Coronary artery (tissue), 2 donors: ENCODE measurements at places on chromosomes 5 and 9.

DNA sequence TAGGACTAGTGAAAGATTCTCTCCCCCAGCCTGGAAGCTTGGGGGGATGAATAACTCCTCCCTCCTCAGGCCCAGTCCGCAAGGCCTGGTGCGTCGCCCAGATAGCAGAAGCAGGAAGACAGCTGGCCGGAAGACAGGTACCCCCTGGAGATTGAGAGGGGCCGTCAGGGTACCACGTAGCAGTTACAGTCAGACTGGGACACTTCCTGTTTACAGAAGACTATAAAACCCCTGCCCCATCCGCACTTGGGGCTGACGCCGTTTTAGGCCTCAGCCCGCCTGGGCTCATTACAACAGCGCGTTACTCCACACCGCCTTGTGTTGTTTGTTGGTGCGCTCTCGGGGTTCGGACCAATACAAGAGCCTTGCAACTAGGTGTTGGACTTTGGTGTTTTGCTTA, 15.4 kb downstream of the SEMA6A start:
- no peak for DNase-seq

- no peak for DNase-seq
Observed at GRCh38 chr9:137298401-137299202, 3.5 kb downstream of the NRARP start.

DNA sequence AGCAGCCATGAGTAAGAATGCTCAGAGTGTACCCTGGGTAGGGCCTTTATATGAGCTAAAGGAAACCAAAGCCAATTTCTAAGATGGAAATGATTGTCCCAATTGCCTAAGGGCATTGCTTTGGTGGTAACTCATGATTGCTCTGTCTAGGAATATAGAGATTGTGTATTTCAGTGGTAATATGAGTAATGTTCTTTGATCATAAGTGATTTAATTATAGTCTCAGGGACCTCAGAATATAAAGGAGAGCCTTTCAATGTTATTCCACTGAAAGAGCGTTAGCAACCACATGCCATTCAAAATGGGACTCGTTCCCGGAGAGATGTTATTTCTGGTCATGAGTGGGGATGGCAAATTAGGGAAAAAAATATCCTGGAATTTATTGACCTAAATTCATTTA, 340.5 kb downstream of the ARHGEF28 start:
- DNase-seq, result no peak

- no peak for DNase-seq
Observed at GRCh38 chr9:103474156-103474555, 479.0 kb downstream of the CYLC2 start.

- DNase-seq, result no peak
Observed at GRCh38 chr9:33903157-33903780, 86.3 kb downstream of the UBE2R2 start.

GRCh38 chr9:15243081-15243480, 63.9 kb downstream of the TTC39B start:
- no peak for DNase-seq

DNA sequence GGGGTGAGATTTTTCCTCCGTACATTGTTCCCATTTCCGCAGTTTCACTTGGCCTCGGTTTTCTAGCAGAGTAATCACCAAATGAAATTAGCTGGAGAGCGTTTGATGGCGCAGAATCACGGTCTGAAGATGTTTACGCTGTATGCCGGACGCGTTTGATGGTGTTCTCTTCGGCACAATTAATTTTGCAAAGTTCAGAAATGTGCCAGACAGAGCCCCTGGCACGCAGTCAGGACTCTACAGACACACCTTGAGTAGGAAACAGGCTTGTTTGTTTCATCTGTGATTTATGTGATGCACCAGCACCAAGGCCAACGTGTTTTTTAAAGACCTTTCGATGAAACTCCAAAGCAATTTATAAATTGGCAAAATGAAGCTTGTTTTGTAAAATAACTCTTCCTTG, 863 bp upstream of the LIFR start:
- no peak for DNase-seq

- DNase-seq, result no peak
Observed at GRCh38 chr9:13450723-13451122, 171.2 kb upstream of the MPDZ start.

GRCh38 chr9:35684921-35685320, 4.8 kb downstream of the TPM2 start:
- DNase-seq, result no peak

DNA sequence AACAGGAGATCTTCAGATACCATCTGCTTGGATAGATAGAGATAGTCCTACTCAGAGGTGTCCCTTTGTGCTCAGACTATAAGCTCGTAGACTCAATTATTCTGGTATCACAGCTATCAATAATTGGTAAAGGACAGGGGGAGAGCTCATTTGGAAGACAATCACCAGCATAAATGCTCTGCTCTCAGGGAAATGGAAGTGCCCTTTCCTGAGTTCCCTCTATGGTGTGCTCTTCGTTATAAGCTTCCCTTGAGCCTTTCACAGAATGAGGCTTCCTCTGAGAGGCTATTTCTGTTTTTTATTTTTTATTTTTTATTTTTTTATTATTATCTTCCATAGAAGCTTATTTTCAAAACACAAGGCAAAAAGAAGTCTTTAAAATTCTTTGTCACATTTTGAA, 1155.7 kb upstream of the DMAC1 start:
- DNase-seq, result no peak

DNA sequence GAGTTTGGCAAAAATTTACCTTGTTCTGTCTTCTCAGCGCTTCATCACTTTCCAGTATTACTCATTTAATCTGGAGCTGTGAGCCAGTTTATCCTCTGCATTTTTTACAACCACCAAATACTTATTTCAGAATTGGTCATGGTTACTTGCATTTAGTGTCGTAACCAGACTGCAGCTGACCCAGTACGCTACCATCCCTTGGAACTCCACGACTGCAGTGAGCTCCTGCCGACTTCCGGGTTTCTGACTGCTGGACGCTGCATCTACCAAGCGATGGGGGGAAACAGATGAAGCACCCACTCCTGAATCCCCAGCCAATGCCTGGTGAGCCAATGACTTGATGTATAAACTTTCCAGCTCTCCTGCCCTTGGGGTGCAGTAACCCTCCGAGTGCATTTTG, 174.4 kb upstream of the PRLR start:
- no peak for DNase-seq

GRCh38 chr9:115531410-115532125, 413.6 kb upstream of the TNC start:
- no peak for DNase-seq

DNA sequence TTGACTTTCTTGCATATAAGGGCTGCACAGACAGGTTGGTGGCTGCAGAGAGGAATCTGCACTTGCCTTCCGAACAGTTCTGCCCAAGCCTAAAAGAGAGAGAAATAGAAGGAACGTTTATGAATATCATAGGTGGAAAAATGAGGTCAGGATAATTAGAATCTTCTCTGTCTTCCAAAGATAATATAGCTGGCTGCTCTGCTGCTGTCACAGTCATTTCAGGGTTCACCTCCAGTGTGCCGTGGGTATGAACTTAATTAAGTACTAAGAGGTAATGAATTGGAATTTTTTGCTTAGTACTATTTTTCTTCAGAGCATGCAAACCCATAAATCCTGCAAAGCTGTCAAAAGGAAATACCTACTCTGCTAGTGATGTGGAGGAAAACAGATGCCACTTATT, 82.2 kb downstream of the PRDM6 start:
- no peak for DNase-seq

DNA sequence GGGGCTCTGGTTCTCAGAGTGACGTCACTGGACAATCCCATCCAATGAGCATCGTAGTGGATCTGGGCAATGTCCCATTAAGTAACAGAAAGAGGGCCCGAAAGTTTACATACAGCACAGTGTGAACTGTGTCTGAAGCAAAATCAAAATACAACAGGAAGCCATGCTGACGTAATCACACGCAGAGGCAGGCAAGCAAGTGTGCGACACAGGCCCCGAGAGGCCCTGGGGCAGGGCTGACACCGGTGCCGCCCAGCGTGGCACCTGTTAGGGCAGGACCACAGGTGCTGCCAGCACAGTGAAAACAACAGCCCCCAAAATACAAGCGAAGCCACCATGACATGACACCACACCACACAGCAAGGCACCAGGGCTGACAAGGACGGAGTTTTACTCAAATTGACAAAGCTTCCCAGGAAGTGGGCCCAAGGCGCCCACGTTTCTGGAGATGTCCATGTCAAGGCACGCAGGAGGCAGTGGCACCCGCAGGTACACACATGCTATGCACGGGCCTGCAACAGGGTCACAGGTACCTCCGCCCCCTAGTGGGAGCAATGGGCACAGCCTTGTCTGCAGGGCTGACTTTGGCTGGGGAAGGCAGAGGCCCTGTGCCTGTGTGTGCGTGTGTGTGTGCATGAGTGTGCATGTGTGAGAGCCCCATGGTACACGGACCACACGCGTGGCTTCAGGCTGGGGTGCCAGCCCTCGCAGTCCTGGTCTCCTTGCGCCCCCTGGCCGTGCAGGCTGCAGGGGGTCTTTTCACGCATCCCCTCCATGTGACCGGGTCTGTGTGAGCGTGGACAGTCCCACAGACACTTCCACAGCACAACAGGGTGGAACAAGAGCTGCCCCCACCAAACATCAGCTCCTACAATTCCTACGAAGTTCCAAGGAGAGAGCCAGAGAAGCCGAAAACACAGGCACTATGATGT, 19.6 kb downstream of the QSOX2 start:
- no peak for DNase-seq

- no peak for DNase-seq
Observed at GRCh38 chr9:118273048-118273447, 568.8 kb downstream of the TLR4 start.

DNA sequence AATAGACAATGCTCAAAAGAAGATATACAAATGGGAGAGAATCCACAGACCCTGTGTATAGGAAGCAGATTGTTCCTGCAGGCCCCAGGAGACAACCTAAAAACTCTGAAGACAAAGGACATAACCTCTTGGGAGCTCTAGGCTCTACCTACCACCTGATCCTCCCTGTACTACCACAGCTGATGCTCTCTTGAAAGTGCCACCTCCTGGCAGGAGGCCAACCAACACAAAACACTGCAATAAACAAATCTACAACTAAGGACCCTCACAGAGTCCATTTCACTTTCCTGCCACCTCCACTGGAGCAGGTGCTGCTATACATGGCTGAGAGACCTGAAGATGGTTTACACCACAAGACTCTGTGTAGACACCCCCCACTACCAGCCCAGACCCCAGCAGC, 49.0 kb downstream of the STARD4 start:
- DNase-seq, result no peak

DNA sequence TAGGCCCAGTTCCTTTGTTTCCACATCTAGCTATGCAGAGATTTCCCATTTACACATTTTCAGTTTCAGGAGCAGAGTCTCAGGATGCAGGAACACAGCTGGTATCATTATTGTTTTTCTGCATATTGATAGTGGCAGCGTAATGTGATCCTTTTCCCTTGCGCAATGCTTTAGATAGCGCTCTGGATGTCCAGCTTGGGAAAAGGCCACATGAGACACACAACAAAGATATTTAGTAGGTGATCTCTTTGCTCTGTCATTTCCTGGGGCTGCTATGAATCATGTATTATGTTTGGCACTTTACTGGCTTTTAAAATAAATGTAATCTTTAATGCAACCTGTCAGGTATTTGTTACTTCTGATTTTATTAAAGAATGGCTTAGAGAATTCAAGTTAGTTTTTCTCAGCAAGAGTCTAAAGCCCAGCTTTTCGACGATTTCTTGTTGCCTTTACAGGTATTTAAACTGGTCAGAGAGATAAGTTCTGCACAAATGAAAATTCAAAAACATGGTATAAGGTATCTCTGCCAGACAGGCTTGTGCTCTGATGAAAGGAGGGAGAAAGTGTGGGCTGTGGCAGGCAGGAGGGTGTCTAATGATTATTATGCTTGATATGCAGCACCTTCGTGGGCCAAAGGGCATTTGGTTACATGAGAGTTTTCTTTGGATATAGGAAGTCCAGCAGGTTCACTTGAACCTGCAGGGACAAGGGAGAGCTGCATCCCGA, 42.2 kb downstream of the PTTG1 start:
- no peak for DNase-seq

DNA sequence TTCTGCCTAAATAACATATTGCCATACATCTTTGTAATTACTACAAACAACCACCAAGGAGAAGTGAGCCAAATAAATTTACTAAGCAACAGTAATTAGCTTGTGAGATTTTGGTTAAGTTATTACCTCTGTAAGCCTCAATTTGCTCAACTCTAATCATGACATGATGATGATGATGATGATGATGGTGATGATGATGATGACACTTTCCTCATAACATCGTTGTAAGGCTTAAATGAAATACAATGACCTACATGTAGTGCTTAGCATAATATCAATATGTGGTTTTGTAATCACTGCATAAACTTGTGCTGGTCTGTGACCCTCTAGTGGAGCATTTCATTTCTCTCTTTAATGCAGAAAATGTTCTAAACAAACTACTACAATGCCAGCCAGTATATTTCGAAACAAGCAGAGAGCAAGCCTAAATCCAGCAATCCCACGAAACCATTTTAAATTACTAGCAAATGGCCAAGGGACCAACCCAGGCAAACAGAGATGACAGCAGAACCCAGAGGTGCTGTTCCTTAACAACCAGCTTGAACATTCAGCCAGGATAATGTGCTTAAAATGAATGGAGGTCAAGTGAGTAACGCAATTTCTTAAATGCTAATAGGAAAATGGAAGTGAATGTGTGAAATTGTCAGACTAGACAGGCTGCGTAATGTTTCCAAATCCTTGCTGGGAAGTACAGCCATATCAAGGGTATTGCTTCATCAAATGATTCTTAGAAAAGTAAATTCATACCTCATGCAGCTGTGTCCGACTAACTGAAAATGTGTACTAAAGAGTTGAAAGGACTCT, 281.9 kb upstream of the PUM3 start:
- DNase-seq, result no peak

- no peak for DNase-seq
Observed at GRCh38 chr5:57862942-57863341, 380.3 kb upstream of the ACTBL2 start.

DNA sequence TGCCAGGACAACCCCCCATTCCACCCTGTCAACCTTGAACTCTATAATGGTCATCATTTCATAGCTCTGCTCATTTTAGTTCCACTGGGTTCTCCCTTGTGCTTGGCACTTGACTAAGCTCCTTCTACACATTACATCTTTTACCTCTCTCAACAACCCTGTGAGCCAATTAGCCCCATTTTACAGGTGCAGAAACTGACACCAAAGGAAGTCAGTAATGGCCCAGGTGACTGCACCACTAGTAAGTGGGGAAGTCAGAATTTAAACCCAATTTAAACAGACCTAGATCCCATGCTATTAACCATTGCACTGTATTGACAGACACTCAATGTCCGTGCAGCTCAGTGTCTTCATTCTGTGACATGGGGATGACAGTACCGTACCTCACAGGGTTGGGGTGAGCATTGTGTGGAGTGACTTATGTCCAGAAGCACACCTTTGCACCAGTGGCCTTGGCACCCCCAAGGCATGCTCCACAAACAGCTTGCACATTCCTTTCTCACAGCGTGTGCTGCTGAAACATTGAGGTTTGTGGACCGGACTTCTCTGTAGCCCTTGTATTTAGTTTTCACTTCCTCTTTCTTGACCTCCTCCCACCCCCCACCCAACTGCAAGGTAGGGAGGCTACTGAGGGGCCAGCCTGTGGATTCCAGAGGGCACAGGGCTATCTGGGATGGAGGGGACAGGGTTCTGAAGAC, 23.1 kb downstream of the IRF1 start:
- DNase-seq, result no peak
